ENCODE measurements at places on chromosomes 1 and 21.
A peak's percentile ranks its signal among the peaks of the same experiment; 100 is the strongest.

DNA sequence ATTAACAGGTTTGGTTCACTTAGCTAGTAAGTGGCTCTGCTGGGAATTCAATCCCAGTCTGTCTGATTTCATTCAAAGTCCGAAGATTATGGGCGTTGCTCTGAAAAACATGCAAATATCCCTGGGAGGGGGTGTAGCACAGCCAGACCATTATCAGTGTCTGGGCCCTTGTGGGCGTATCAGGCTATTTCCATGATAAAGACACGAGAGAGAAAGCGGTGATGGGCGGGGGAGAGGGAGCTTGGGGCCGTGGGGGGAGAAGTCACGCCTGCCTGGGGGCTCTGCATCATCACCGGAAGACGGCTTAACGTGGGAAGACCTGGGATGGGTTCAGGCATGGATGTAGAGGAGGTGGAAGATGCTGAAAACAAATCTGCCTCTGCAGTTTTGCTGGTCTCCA, 25.8 kb downstream of the IL6R start:
- DNase-seq, result no peak

DNA sequence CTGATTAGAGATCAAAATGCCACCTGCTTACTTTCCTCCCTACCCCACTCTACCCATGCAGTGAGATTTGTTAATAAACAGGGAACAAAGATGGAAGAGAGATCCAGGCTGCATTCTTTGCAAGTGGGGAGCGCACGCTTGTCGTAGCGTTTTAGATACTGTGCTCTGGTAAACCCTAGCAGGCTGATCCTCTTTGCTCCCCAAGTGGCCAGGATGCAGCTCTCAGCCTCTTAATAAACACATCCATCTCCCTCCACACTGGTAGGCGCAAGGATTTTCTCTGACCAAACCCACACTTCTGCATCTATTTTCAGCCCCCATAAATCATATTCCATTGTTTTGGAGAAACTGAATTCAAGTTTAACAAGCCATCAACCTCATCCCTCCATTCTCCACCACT, 2.9 kb downstream of the PGBD5 start:
- no peak for DNase-seq

DNA sequence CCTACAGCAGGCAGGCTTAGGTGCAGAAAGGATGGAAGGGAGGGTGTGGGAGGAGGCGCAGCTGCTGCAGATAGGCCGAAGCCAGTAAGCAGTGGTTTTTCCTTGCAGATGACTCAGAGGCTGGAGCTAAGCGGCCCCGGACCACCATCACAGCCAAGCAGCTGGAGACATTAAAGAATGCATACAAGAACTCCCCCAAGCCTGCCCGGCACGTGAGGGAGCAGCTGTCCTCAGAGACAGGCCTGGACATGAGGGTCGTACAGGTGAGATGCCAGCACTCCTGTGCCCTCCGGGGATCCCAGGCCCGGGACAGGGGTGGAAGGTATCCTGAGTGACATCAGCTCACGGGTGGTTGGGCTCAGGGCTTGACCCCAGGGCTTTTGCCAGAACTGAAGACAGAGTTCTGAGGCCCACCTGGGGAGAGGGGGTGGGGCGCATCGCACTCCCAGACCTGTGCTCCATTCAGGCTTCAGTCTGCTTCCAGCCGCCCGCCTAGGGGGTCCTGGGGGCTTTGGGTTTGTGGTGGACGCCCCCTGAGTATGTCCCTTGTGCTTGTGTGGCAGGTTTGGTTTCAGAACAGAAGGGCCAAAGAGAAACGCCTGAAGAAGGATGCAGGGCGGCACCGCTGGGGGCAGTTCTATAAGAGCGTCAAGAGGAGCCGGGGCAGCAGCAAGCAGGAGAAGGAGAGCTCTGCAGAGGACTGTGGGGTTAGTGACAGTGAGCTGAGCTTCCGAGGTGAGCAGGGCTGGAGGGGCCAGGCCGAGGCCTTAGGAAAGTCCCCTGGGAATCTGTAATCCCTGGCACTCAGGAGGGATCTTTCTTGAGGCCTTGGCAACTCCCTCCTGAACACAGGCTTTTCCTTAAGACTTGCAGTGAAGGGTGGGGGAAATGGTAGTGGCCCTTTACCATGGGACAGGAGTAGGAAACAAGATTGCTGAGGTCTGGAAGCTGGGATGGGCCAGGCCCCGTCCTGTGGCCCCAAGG, 41.5 kb downstream of the LHX4 start:
- DNase-seq, result no peak

DNA sequence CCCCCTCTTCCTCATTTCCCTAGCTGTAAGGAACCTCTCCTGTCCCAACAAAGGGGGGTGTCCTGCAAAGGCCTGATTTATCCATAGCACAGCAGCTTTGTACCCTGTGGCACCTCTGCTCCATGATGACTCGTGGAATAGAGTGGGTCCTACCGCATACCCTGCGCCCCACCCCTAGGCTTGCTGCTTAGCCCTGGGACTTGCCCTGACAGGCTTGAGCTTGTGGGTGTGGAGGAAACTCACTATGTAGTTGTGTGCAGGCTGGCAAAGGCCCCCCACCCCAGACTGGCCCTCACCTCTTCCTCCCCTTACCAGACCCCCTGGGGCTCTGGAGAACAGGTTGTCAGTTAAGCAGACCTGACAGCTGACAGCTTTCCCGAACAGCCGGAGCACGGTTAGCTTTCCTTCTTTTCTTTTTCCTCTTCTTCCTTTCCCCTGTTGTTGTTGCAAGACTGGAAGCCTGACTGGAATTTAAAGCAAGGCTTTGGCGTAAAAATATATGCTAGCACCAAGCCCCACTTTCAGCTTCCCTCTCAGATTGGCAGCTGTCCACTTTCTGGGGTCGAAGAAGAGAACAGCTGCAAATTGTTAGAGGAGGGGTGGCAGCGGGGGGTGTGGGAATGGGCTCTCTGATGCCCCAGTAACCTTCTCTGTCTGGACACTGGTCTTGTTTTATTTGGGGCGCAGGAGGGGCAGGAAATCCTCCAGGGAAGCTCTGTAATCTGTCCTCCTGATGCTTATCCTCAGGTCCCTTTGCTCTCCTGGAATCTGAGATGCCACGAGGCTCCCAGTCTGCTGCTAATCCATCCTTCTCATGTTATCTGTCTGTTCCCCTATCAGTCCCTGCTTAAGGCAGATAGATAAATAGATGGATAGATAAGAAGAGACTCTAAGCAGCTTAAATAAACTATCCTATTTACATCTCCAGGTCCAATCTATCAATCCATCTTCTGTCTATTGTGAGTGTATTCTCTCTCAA, 134.6 kb downstream of the BRINP2 start:
- DNase-seq, result no peak

DNA sequence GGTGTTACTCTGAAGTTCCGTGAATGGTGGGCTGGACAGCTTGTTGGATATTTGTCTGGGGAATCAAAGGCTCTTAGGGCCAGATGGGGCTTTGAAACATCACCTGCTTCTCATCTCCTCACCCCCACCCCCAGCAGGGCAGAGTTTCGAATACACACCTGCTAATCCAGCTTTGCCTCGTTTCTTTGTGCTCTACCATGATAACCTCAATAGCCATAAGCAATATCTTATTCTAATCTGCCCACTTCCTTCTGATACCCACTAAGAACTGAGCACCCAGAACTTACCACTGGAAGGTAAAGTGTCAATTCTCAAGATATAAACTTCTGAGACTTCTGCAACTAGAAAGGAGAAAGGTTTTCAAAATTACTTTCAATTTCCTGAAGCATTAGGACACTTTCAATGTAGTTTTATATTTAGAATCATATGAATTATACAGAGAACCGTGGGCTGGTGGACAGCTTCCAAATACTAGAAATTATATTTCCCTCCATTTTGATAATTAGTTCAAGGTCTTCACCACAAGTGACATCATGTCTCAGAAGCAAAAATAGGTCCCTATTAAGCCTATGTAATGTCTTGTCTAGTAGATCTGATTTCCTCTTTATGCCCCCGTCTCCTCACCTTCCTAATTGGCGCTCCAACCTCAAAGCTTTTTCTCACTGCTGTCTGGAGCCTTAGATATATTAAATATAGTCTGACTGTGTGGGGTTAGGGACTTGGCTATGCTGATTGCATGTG, 64.4 kb upstream of the NEK2 start:
- DNase-seq, result peak; percentile 57

- DNase-seq, result no peak
Observed at GRCh38 chr1:60866226-60866900, 216.0 kb upstream of the NFIA start.

GRCh38 chr1:14392161-14392858, 206.2 kb upstream of the KAZN start:
- no peak for DNase-seq

DNA sequence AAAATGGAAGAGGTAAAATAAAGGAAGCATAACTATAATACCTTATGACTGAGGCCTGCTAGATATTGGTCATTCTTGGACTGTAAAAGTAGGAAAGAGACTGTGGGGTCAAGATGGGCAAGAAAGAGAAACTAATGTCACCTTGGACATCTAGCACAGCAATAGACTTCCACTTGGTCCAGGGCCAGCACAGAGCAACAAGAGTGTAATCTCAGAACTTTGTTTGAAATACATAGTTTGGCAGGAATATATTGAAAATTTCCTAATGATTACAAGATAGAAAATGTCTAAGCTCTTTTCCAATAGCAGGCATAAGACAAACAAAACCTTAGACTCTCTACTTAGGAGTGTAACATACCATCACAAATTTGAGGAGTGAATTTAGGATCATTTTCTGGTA, 4.6 kb downstream of the LRRC8C start:
- DNase-seq, result no peak

DNA sequence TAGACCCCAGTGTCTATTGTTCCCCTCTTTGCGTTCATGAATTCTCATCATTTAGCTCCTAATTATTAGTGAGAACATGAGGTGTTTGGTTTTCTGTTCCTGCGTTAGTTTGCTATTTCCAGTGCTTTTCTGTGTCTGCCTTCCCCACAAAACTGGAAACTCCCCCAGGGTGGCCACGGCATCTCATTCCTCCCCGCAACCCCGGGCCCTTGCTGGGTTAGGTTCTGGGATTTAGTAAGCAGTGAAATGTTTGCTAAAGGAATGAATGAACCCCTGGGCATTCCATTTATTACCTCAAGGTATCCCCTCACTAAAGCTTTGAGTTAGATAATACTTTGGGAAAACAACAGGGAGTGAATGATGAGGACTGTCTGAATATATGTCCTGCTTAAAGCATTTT, 142.9 kb downstream of the GLUL start:
- no peak for DNase-seq

DNA sequence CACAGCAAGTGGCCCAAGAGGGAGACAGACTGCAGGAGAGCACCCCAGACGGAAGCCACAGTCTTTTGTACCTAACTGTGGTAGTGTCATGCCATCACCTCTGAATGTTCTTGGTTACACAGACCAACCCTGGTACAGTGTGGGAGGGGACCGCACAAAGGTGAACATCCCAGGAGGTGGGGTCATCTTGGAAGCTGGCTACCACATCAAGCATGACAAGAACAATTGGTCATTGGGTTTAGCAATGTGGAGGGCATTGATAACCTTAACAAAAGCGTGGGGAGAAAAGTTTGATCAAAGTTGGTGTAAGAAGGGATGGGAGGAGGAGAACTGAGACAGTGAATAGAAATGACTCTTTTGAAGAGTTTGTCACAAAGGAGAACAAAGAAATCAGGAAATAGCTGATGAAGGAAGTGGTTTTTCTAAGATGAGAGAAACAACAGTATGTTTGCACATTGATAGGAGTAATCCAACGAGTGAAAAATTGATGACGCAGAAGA, 87.1 kb upstream of the CACNA1E start:
- DNase-seq, result no peak
